Right forelimb (tissue), 1 donor: ENCODE measurements at places on chromosomes 1 and 21.

DNA sequence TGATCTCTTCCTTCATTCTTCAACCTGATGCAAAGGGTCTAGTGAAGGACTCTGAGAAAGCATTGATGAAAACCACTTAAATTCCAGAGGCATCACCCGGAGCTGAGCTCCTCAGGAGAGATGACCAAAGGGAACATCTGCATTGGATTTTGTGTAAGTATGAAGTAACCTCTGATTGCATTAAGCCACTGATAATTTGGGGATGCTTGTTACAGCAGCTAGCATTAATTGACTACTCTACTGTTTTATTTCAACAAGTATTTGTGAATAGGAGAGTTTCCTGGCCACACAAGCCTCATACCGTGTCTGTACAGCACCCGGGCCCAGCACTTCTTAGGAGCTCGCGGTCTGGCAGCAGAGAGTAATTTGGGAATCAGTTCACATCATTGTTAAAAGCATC is 250.7 kb upstream of the POU3F1 start:
- no peak for DNase-seq

DNA sequence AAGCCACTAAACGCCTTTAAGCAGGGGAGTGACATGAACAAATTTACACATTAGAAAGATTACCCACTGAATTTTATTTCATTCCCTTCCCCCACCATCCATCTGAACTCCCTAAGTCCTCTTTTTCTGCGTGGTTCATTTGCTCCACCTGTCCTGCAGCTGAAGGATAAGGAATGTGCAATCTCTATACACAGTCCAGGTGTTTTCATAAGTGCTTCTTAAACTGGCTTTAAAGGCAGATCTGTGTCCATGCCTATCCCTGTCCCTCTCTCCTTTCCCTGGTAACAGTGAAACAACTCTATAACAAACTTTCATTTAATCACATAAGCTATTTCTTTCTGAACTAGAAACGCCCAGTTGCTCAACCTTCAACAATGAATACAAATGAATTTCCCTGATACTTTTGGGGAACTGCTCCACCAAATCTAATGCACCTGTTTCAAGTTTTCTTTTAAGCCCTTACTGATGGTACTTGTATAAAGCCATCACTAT is 8.4 kb downstream of the GSTM3 start:
- no peak for DNase-seq

GRCh38 chr1:88695781-88696180 is 11.7 kb downstream of the PKN2 start:
- no peak for DNase-seq

DNA sequence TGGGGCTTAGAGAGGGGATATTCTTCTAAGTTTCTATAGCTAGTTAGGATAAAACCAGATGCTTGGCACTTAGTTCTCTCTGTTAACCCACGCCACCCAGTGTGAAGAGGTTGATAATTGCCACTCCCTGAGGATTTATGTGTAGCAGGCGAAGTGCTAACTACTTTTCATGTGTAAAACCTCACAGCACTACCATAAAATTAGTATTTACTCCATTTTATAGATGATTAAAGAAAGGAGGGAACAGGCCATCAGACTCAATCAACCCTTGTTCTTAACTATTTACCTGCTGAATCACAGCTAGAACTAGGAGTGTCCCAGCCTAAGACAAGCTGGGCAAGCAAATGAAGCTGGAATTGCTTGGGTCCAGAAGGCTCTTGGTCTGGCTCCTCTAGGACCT is 8.9 kb downstream of the LIN28A start:
- no peak for DNase-seq

- no peak for DNase-seq
These were observed 9.5 kb downstream of the IL6R start for GRCh38 chr1:154414606-154415005.

- no peak for DNase-seq
These were observed 39.7 kb downstream of the SKI start for GRCh38 chr1:2267862-2268261.

DNA sequence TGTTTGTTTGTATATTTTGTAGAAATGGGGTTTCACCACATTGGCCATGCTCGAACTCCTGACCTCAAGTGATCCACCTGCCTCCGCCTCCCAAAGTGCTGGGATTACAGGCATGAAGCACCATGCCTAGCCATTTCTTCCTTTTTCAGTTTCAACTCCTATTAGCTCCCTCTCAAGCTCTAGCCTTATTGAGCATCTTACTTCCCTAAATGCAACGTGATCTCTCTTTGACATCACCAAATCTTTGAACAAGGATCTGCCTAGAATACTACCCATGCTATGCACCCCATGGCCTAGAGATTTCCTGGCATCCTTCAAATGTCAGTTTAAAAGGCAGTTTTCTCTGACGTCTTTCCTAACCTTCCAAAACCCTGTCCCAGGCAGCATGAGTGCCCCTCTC is 91.1 kb upstream of the NR5A2 start:
- no peak for DNase-seq

DNA sequence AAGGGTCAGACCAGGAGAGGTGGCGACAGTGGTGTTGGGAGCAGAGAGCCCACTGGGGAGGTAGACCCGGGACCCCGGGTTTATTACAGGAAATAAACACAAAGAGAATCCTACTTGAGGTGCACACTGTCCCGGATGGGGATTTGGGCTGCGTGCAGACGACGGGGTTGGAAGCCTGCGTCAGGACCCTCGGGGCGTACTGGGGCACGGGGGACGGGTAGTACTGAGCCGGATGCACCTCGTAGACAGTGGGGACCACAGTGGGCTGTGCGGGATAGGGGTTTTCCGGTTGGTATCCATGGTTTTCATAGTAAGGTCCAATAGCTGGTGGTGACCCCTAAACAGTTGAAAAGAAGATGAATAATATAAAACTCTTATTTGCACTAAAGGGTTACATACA is 13.7 kb downstream of the TMPRSS2 start:
- DNase-seq, result no peak

- no peak for DNase-seq
These were observed 59.0 kb downstream of the ERI3 start for GRCh38 chr1:44296086-44296485.

DNA sequence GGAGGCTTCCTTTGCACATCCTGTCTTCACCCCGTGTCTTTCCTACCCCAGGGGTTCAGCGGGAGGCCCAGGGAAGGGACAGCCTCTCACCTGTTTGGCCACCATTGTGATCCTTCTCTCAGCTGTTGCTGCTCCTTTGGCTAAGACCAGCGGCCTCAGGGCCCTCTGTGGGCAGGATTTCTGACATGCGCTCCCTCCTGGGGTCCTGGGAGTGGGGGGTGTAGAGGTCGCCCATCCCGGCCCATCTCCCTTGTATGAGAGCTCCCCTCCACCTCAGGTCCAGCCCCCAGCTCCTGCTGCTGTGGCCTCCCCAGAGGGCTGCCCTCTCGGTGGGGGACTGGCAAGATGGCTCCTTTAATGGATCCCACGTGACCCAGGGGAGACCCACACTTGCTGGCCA is 120.5 kb downstream of the PRDM2 start:
- DNase-seq, result no peak

- no peak for DNase-seq
These were observed 15.1 kb downstream of the GJA5 start for GRCh38 chr1:147745271-147745670.

- DNase-seq, result no peak
These were observed 19.1 kb downstream of the SLC25A33 start for GRCh38 chr1:9558271-9558945.

DNA sequence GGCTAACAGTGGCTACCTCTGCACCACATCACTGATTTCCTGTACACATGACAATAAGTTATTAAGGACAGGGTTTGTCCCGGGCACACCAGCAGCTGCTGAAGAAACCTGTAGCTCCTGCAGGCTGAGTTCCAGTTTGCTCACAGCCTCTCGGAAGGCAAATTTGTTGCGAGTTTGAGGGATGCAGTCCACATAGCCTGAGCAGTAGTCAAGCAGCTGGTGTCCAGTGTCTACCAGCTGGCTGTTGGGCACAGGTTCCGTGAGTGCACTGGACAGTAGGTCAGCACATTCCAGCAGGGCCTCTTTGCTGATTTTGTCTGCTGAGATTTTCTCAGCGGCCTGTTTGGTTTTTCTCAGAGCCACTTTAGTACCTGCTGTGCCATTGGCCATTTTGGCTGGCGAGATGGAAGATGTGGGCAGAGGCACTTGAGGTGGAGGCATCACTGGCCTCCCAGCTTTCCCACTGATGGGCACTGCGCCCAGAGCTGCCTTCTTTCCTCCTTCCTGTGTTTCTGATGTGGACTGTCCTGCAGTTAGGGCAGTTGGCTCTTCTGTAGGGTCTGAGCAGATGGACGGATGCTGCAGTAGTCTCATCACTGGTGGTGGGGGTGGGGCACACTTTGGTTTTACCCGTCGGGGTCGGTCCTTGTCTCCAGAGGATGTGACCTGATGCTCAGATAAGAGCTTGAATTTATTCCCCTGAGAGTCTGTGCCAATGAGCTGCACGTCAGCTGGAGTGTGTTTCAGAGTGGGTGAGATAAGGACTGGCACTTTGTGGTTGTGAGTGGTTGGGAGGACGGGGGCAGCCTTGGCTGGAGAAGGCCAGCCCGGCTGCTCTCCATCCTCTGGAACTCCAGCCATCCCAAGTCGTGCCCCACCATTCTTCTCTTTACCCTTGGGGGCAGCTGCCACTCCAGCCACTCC is 26.1 kb downstream of the TOR3A start:
- DNase-seq, result no peak

GRCh38 chr1:90039652-90040051 is 44.7 kb downstream of the ZNF326 start:
- no peak for DNase-seq

DNA sequence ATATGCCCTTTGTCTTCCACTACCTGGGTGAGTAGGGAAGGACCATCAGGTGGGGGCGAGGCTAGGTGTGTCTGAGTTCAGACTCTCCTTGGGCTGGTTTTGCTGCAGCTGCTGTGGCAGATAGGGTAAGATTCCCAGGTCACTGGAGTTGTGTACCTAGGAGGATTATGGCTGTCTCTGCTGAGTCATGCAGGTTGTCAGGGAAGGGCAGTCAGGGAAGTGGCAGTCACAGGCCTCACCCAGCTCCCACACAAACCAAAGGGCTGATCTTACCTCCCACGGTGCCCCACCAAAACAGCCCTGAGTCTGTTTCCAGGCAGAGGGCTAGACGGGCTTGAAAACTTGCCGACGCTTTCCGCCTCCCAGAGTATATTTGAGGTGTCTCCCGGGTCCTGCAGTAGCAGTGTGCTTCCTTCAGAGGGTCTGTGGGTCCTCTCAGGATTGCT is 201.6 kb upstream of the PLXNA2 start:
- DNase-seq, result no peak

DNA sequence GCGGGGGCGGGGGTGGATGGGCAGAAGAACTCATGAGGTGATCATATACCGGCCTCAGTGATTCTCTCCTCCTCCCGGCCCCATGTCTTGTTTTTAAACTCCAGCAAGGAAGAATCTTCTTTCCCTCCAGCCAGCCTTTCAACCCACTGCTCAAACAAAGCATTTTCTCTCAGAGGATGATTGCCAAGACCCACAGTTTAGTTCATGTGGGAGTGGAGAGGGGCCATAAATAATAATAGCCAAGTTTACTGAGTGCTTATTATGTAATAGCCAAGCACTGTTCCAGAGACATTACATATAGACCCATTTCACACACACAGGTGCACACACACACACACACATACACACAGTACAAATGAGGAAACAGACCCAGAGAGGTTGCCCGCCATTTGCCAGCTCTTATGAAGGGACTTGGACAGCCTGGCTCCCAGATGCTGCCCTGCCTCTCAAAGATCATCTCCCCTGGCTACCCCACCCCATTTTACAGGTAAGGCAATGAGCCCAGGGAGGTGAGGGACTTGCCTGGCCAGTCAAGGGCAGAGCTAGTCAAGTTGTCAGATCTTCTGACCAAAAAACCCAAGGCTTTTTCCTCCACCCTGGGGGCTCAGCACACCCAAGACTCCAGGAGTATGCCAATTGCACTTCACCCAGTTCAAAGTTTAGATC is 18.0 kb upstream of the BCAR3 start:
- no peak for DNase-seq

DNA sequence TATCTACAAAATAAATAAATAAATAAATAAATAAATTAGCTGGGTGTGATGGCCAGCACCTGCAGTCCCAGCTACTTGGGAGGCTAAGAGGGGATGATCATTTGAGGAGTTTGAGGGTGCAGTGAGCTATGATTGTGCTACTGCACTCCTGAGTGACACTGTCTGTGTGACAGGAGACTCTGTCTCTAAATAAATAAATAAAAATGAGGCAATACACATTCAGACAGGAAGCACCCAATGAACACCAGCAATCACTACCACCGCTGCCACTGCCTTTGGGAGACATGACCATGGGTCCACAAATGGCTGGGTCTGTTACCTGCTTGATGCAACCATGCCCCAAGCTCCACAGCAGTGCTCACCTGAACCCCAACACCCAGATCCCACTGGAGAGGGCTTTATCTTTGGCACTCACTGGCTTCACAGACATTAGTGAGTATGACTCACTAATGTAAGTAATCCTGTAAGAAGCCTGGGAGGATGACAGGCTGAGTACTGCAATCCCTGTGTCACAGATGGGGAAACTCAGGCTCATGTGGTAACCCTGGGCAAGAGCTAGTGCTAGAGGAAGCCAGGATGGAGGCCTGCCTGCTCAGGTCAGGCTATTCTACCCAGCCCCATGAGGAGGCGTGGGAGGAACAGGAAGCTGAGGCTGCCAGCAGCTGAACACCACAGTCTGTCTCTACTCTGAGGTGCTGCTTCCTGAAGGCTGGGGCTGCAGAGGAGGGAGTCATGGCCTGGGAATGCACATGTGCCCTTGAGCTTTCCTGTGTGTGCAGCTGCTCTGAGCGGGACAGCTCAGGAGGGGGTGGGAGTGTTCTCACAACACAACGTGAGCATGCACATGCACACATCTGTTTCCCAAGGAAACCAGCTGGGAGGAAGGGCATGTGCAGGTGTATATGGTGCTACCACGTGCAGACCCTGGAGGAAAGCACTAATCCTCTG is 43.0 kb downstream of the SLC9A1 start:
- DNase-seq, result peak; percentile 70

GRCh38 chr1:159663552-159663951 is 50.8 kb downstream of the CRP start:
- DNase-seq, result no peak

- no peak for DNase-seq
These were observed 99.7 kb downstream of the PRDM16 start for GRCh38 chr1:3168678-3169077.
